ENCODE measurements at places on chromosomes 4 and X.

DNA sequence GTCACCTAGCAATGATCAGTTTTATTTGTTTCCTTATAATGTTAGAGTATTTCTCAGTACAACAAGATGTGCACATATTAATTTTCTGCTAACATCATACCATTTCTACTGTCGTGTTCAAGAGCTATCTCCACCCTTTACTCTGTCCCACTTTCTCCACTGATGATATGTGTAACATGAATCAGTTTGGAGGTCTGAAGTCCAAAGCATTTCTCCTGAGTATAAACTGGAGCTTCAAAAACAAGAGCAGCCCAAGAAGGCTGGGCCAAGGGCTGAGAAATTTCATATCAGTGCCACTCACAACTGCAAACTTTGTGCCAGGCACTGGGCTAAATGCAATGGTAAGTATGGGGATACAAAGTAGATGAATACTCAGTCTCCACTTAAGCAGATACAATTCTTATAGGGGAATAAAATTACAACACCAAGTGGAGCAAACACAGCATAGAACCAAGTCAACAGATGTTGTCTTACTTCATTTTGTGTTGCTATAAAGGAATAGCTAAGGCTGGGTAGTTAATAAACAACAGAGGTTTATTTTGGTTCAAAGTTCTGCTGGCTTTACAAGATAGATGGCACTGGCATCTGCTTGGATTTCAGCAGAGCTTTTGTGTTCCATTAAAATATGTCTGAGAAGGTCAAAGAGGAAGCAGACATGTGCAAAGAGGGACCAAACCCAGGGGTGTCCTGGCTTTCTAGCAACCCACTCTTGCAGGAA is 44.2 kb downstream of the AMELX start:
- DNase-seq = no peak

- no peak for DNase-seq
Observed at GRCh38 chr4:100288811-100289529, 98.7 kb upstream of the DDIT4L start.

GRCh38 chr4:152106781-152107321 is 346.0 kb upstream of the GATB start:
- no peak for DNase-seq

GRCh38 chr4:143773998-143774895 is 73.8 kb upstream of the FREM3 start:
- peak; percentile 66 for DNase-seq

DNA sequence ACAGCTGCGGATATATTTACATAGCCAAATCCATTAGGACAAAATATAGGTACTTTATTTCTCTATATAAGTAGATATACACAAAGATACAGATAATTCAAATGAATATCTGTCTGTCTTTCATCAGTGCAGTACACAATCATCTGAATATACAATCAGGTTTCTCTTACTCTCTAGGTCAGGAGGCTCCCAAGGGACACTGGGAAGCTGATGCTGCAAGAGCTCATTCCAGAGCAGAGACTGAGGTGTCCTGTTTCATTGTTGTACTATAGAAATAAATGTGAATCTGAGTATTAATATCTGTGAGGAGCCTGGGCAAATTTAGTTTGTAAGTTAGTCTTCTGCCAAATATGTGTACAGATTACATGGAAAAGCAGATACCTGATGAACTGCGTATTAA is 4.2 kb downstream of the TLL1 start:
- DNase-seq = no peak

DNA sequence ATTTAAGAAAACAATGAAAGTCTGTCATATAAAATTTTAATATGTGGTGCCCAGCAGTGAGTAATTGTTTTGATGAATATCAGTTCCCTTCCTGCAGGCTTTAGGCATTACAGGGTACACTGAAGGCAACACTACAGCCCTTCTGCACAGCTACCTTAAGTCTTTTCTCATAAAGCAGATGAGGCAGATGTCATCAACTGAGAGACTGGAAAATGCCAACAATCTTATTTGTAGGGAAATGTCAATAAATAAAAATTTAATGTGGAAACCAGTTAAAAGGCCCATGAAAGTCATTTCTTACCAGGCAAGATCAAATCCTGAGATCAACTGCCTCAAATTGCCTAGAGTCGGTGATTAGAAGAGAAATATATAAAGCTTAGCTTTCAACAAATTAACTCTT is 193.4 kb upstream of the NWD2 start:
- no peak for DNase-seq

GRCh38 chr4:128517739-128518510 is 230.3 kb upstream of the PGRMC2 start:
- DNase-seq = peak; percentile 24

DNA sequence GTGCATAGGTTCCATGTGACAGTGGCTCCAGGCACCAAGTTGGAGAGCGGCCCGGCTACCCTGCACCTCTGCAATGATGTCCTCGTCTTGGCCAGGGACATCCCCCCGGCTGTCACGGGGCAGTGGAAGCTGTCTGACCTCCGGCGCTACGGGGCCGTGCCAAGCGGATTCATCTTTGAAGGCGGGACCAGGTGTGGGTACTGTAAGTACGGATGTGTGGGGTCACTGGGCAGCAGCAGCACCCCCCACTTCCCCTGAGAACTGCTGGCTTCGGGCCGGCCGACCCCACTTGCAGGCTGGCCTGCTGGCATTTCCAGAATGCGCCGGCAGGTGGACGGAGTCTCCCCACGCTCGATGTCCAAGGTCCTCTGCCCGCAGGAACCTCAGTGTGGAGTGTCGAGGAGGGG is 13.2 kb downstream of the DOK7 start:
- no peak for DNase-seq

GRCh38 chr4:87363552-87363951 is 27.4 kb downstream of the HSD17B11 start:
- no peak for DNase-seq

DNA sequence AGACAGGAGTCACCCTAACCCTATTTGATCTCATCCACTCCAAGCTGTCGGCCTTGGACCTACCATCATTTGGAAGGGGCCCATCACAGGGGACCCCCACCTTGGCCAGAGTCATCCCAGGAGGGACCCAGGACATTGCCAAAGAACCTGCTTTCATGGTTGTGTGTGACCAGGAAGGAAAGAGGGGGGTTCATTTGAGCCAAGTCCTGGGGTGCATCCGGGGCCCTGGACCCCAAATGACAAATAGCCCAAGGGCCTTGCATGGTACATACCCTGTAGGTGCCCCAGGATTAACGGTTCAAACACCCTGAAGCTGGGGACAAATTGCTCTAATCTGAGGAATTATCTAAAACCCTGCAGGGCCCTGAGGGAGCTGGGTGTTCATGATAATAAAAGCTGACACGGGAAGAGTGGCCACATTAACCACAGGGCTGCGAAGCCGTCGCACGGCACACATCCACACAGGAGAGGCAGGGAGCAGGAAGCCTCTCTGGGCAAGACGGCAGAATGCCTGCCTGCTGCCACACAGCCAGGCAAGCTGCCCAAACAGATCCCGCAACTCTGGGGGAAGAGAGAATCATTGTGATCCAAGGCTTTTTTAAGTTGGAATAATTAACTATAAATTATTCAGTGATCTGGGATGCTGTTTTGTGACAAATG is 28.2 kb upstream of the PPP2R2C start:
- DNase-seq = no peak

DNA sequence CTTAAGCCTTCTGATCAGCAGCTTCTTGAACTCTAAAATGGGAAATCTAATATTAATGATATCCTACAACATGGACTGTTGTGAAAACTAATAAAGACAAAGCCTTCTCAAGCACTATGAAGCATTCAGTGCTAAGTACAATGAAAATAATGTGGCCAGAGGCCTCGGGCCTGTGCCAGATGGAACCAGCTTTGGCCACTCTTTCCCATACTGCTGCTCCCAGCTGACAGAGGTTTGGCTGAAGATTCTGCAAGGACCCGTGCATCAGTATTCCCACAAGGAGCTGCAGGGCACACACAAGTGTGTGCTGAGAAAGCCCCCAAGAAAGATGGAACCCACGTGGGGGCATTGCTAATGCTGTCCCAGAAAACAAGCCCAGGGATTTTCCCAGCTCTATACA is 60.5 kb upstream of the RPL34 start:
- DNase-seq = no peak

DNA sequence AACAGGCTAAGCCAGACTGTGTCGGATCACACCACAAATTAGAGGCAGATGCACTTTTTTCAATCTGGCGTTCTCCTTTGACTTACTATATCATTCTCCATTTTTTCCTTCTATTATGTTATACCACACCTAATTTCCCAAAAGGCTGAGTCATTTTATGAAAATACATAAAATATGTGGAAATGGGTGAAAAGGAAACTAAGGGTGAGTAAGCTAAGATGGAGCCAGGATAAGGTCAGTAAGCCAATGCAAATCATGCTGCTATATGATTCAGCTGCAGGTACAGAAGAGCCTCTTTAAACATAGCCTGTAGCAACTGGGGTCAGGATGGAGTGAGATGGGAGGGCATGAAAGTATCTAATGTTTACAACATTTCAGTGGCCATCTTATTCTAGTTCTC is 94.0 kb upstream of the TEX13A start:
- no peak for DNase-seq

DNA sequence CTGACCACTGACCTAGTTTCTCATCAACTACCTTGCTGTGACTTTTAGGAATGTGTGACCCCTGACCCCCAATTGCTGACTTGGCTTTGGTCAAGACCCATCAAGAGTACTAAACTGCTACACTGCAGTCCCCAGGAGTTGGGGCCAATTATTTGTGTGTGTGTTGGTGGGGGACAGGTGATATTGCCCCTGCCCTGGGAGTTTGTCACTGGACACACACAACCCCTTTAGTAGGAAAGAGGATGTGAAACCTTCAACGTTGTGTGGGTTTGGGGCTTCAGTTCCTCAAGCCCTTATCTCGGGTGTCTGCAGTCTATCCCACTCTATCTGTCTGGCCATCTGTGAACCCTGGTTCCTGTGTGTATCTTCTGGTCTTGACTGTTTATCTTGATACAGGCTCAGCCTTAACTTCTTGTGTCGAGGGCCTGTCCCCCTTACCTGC is 6.5 kb downstream of the SASH3 start:
- DNase-seq = no peak

DNA sequence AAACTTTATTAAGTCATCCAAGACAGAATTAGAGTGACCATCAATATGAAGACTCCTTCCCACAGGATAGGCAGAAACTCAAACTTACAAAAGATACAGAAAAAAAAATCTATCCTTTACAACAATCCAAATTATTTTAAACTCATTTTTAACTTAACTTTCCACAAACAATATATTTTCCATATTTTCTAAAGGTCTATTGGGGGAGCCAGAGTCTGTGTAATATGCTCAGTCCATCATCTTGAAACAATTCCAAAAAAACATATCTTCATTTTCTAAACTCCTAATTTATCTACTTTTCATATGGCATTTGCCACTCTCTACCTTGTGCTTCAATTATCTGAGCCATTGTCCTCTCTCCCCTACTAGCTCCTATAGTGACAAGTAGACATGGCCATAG is 378.1 kb downstream of the PDGFC start:
- DNase-seq = no peak

DNA sequence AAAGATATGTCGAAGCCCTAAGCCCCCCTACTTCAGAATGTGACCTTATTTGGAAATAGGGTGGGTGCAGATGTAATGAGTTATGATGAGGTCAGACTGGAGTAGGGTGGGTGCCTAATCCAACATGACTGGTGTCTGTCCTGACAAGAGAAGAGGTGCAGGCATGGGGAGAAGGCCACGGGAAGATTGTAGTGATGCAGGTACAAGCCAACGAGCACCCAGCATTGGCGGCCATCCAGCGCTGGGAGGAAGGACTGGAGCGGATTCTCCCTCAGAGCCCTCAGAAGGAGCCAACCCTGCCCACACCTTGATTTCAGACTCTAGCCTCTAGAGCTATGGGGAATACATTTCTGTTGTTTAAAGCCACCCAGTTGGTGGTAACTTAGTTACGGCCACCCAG is 237.2 kb downstream of the EVC2 start:
- no peak for DNase-seq

- DNase-seq = no peak
Observed at GRCh38 chrX:107760304-107761077, 15.1 kb downstream of the TSC22D3 start.

- DNase-seq = no peak
Observed at GRCh38 chr4:184328022-184328736, 110.5 kb upstream of the ENPP6 start.

GRCh38 chr4:133147286-133147821 is 1.7 kb upstream of the PCDH10 start:
- no peak for DNase-seq

- no peak for DNase-seq
Observed at GRCh38 chrX:48467281-48467761, 2.7 kb downstream of the SLC38A5 start.

DNA sequence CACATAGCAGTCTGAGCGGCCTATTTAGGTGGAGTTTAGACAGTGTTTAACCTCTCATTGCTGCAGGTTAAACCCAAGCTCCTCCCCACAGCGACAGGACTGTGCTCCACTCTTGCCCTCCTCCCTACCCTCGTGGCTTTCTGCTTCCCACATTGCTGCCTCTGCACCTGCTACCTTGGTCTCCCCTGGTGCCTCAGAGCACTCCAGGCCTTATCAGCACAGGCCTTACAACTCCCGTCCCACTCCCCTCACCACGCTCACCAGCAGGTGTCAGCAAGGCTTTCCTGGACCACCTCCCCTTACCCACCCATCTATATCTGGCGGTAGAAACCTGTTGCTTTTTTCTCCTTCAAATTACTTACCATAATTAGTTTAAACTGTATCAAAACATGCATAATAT is 18.6 kb downstream of the HELT start:
- DNase-seq = no peak

DNA sequence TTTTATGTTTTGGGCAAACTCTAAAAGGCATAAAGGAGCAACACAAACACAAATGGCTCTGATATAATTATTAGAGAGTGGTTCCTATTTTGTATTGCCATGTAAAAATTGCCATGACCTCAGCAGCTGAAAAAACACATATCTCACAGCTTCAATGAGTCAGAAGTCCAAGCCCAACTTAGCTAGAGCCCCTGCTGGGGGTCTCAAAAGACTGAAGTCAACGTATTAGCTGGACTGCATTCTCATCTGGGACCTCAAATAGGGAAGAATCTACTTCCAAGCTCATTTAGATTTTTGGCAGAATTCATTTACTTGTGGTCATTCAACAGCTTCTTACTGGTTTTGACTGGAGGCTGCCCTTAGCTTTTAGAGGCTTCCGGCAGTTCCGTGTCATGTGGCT is 47.4 kb downstream of the FREM3 start:
- DNase-seq = no peak

DNA sequence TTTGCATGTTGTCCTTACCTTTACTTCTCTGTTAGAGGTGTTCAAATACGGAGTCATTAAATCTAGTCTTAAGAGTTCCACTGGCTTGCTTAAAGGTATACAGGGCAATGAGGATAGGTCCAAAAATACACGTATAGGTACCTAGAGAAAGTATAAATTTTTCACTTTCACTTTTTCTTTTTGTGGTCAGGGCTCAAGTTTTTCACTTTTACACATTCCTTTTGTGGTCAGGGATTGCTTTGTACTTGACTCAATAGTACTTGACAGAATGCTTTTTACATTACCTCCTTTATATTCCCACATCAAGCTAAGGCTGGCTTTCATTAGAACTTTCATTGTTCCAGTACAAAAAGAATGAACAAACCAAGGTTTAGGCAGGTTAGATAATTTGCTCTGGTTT is 21.7 kb downstream of the TMEM184C start:
- no peak for DNase-seq
